IPS DF 19.7 (cell line): ENCODE measurements at places on chromosomes 16 and 17.

DNA sequence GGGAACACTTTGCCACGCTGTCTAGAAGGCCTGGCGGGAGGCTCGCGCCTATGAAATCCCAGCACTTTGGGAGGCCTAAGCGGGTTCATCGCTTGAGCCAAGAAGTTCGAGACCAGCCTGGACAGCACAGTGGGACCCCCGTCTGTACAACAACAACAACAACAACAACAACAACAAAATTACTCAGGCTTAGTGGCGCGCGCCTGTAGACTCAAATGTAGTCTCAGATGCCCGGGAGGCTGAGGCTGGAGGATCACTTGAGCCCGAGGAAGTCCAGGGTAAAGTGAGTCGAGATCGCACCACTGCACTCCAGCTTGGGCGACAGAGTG is 297 bp upstream of the SLFN13 start:
- DNase-seq, result no peak

GRCh38 chr17:27578718-27579085 is 52.3 kb upstream of the LGALS9 start:
- no peak for DNase-seq

GRCh38 chr16:22970209-22970865 is 156.4 kb downstream of the HS3ST2 start:
- DNase-seq, result no peak

- no peak for DNase-seq
Observed at GRCh38 chr16:65181071-65181561, 59.3 kb upstream of the CDH11 start.
